Activated CD8-positive, alpha-beta T cell treated with anti-CD3 and anti-CD28 coated beads for 36 hours (primary cell): ENCODE measurements at places on chromosomes 13 and 19.

- no peak for DNase-seq
Measured at GRCh38 chr13:65600702-65601101, 1629.4 kb downstream of the PCDH9 start.

DNA sequence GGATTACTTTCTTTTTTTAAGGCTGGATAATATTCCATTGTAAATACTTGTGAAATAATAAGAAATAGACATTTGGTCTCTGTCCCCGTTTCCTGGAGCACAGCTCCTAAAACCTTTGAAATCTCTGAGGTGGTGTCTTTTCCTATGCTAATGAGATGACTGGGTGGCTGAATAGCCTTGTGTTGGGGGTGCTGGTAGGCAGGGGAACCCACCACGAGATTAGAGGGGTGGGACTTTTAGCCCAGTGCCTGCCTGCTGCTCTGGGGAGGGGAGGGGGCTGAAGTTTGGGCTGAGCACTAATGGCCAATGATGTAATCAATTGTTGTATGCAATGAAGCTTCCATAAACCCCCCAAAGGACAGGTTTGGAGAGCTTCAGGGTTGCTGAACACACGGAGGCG is 175.7 kb downstream of the FGF9 start:
- no peak for DNase-seq

GRCh38 chr13:64640002-64640401 is 2590.1 kb downstream of the PCDH9 start:
- DNase-seq: no peak

- peak; percentile 72 for DNase-seq
Measured at GRCh38 chr19:6667114-6667627, 2.8 kb downstream of the TNFSF14 start.

DNA sequence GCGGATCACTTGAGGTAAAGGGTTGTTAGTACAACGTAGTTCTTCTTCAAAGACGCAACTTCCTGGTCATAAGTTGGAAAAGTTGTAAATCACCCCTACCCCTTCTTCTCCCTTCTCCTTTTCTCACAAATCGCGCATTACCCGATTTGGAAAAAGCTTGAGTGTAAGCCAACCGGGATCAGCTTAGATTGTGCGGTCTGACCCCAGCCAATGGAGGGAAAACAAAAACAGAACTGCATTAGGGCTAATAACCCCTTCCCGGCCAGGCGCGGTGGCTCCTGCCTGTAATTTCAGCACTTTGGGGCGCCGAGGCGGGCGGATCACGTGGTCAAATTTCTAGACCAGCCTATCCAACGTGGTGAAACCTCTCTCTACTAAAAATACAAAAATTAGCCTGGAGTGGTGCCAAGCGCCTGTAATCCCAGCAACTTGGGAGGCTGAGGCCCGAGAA is 806 bp downstream of the ZNF90 start:
- peak; percentile 54 for DNase-seq

DNA sequence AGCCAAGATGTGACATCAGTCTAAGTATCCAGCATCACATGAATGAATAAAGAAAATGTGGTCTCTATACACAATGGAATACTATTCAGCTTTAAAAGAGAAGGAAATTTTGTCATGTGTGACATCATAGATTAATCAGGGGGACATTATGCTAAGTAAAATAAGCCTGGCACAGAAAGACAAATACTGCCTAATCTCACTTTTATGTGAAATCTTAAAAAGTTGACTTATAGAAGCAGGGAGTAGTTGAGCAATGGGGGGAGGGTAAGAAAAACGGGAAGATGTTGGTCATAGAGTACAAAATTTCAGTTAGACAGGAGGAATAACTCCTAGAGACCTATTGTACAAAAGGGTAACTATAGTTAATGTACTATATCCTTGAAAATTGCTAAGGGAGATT is 10.4 kb upstream of the LCP1 start:
- DNase-seq: no peak

- peak; percentile 73 for DNase-seq
Measured at GRCh38 chr19:3146677-3147100, 10.9 kb downstream of the GNA15 start.

- DNase-seq: no peak
Measured at GRCh38 chr19:7442423-7442822, 46.4 kb downstream of the PEX11G start.

- no peak for DNase-seq
Measured at GRCh38 chr13:70385852-70386251, 277.6 kb upstream of the KLHL1 start.

- no peak for DNase-seq
Measured at GRCh38 chr19:58474997-58475713, 997 bp upstream of the ZNF446 start.

DNA sequence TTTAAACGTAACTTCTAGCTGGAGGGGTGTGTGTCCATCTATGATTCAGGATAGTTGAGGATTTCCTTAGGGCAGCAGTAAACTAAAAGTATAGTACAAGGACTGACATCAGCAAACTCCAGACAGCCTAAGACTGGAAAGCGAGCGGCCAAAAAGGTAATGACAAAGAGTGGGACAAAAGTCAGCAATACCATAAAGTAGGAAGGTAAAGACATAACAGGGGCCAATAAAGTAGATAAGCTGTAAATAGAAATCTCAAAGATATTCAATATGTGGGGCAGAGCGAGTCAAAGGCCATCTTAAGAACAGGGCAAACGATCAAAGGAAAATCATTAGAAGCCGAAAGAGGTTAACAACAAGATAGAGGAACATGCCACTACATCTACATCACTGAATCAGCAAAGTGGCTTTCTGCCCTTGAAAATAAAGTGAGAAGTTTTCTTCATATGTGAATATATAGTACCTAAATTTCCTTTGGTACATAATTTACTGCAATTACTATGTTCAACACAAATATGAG is 167.2 kb downstream of the DIAPH3 start:
- DNase-seq: no peak

DNA sequence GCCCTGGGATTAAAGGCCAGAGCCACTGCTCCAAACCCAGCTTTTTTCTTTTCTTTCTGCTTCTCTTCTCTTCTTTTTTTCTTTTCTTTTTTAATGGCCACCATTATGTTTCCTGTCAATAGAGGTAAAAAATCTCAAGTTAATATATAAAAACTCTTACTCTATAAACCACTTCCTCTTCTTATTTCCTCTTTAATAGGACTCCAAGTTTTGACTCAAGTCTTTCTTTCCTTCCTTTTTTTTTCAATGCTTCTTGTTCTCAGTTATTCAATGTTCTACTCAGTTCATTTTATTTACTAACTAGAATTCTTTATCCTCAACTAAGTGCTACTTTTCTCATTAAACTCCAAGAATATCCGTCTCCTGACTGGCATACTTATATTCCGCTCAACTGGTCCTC is 27.1 kb upstream of the MYCBP2 start:
- DNase-seq: no peak

- DNase-seq: no peak
Measured at GRCh38 chr13:112761701-112762689, 72.2 kb downstream of the ATP11A start.

DNA sequence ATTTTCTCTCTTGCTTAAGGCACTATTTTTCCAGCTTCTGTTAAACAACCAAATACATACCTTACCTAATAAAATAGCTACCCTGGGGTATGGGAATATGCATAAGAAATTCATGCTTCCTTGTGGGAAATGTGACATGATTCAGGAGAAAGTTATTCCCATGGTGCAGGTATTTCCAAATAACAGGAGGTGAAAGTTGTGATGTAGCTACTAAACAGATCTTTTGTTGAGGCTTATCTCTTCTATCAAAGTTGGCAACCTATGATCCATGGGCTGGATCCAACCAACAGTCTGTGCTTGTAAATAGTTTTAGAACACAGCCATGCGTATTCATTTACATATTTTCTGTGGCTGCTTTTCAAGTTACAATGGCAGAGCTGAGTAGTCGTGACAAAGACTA is 177.8 kb upstream of the NBEA start:
- no peak for DNase-seq

- DNase-seq: no peak
Measured at GRCh38 chr19:46907880-46908279, 47.1 kb downstream of the ARHGAP35 start.

DNA sequence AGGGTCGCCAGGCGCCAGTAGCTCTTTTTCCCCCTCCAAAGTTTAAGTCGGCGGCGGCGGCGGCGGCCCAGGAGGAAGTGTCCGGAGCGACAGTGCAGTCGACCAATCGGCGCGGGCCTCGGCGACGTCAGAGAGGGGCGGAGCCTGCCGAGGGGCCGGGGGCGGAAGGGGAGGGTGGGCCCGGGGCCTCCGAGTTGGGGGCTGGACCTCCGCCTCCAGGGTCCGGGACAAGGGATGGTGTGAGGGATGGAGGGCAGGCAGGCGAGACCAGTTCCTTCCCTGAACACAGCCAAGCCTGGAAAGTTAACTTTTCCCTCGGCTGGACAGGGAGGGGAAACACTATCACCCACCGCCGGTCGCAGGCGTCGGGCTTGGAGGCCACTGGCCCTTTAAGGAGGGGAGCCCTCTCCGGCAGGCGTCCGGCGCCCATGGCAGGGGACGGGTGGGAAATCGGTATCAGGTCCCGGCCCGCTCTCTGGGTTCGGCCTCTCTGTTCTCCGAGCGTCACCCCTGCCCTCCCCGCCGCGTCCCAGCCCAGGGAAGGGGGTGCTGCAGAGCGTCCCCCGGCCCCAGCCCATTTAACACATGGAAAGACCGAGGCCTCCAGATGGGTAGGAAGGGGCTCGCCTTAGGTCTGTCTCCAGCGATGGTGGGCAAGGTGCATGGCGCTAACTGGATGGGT is at the start of gene PRKD2:
Gene PRKD2 (minus strand): TSS at position 81 of the 682 bp plus-strand sequence. CDS start 744 bp downstream, outside the sequence.
- DNase-seq: peak; percentile 92

DNA sequence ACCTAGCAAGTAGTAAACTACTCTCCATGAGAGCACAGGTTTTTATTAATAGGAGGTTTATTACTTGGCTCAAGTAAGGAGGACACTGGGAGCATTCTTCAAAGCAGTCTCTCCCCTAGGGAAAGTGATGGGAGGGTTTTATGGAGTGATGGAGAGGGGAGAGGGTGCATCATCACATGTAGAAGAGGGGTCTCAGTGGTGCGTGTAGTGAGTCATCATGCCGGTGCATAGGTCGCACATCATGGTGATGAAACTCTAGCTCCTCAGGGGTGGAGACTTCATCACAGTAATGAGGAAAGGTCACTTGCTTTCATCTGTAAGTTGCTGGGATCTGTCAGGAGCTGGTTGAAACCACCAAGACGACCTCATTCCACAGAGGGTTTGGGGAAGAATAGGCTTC is 210.8 kb upstream of the UBL3 start:
- no peak for DNase-seq

GRCh38 chr13:33340631-33341030 is 55.1 kb upstream of the STARD13 start:
- DNase-seq: no peak

DNA sequence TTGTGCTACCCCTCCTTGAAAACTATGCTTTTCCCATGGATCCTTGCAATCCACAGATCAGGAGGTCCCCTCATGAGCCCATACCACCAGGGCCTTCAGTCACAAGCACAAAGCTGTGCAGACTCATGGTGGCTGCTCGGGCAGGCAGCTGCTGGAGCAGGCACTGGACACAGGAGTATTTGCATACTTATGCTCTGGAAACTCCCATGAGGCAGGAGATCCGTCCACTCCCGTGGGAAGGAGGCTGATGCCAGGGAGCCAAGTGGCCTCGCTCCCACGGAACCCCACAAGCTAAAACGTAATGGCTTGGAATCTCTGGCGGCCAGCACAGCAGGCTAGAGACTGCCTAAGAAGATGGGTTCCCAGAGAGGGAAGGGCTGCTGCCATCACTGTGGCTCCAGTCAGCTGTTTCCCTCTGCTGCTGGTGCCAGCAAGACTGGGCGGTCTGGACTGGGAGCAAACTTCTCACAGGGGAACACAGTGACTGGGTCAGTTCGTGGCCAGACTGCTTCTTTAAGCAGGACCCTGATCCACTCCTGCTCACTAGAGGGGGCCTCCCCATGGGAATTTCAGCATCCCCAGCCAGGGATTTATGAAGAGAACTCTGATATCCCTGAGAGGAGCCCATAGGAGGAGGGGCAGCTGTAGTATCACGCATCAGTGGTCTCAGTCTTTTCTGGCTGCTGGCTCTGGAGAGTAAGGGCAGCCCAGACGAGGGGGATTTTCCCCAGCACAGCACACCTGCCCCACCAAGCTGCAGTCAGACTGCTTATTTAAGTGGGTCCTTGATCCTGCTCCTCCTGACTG is 370.3 kb upstream of the ATXN8OS start:
- no peak for DNase-seq

- DNase-seq: no peak
Measured at GRCh38 chr13:41554180-41554579, 96.8 kb downstream of the RGCC start.

GRCh38 chr13:33927315-33927714 is 109.4 kb downstream of the RFC3 start:
- DNase-seq: no peak

GRCh38 chr13:77555246-77555645 is 19.7 kb downstream of the SCEL start:
- no peak for DNase-seq

GRCh38 chr19:19463348-19464117 is 51.8 kb downstream of the TSSK6 start:
- no peak for DNase-seq

GRCh38 chr13:32191452-32191998 is 123.6 kb downstream of the ZAR1L start:
- DNase-seq: no peak

DNA sequence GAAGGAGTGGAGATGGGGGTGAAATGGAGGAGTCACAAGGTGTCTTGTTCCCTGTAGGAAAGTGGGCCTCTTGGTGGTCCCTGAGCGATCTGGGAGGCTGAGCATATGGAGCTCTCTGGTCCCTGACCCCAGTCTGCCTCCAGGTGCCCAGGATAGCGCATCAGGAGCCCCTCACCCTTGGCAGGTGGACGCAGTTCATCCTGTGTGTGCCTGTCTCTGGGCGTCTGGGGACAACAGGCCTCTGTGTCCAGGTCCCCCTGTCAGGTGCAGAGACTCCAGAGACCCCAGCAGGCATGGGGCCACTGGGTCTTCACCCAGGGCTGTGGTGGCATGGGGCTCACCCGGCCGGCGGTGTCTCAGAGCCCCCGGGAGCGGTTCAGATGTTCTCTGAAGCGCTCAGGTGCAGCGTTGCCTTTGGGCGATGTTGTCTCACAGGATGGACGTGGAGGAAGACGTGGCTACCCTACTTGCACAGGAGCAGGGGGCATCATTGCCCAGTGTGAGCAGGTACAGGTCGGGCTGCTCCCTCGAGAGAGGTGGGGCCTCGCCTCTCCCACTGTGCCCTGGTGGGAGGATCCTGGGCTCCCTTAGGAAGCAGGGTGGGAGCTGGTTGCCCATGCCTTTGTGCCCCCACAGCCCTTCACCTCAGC is 58.1 kb upstream of the TPM4 start:
- DNase-seq: no peak
